Renal cortex interstitium (tissue), 15 donors: ENCODE measurements at places on chromosomes 1 and 21.

- DNase-seq, result no peak
Observed at GRCh38 chr1:31227891-31228568, 11.7 kb downstream of the NKAIN1 start.

DNA sequence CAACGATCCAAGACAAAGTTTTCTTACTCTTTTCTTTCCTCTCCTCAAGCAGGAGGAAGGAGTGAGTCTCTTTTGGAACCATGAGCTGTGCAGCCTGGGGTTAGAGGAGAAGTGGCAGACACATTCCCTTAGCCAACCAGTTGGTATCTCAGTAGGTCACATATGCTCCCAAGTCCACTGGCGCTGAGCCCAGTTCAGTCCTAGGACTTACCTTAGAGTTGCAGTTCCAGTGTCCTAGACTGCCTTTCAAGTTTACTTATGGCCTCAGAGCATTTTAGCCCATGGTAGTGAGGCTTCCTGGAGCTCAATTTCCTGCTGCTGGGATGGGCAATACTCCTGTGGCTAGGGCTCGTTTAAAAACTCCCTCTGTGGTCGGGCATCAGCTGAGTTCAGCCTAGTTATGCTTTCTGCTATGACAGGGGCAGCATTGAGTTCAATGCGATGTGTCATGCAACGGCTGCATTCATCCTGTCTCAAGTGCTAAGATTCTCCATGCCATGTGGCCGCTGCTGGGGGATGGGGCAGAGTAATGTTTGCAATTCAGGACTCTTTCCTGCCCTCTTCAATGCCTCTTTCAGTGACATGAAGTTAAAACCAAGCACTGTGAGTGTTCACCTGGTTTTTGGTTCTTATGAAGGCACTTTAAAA lies 103.8 kb downstream of the LRRC7 start:
- DNase-seq, result no peak

DNA sequence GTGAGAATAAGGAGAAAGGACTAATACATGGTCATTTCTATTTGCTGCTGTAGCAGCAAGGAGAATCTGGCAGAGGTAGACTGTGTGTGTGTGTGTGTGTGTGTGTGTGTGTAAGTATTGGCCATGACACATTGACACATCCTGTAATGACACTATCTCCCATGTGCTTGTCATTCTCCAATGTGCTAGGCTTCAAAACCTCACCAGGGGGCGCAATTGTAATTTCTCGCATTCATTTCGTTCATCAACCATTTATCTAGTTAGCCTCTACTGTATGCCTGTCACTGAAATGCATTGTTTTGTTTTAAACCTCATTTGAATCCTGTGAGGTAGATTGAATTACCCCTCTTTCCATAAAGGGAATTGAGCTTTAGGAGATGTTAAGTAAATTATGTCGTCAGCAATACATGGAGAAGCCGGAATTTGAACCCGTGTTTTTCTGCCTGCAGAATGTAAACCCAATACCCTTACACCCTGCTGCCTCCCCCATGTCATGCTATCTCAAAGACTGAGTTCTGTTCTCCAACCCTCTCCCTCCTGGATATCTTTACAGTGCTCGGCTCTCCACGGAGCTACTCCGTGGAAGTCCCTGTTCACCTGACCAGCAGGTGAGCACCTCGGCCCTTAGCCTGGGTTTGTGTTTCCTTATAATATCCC lies 100.8 kb downstream of the UCK2 start:
- DNase-seq, result no peak

GRCh38 chr1:215330426-215330825 lies 236.7 kb upstream of the KCTD3 start:
- no peak for DNase-seq

- DNase-seq, result no peak
Observed at GRCh38 chr1:176384841-176385240, 78.1 kb upstream of the PAPPA2 start.

DNA sequence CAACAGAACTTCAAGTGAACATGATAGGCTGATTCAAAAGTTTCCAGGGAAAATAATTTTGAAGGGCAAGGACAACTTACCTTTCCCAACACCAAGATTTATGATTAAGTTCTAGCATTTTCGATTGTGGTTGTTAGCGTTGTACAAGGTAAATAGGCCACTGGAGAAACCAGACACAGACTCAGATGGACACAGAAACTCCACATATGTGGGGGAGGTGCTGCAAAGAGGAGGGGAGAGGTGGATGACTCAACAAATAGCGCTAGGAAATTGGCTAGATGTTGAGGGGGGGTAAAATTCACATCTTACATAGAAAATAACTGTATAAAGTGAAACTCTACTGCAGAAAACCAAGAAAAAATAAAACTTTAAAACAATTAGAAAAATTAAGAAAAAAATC lies 564.4 kb downstream of the MATN1 start:
- no peak for DNase-seq

GRCh38 chr1:19765623-19766022 lies 34.1 kb downstream of the TMCO4 start:
- DNase-seq, result no peak

GRCh38 chr21:42850866-42851391 lies 28.4 kb downstream of the WDR4 start:
- DNase-seq, result no peak

DNA sequence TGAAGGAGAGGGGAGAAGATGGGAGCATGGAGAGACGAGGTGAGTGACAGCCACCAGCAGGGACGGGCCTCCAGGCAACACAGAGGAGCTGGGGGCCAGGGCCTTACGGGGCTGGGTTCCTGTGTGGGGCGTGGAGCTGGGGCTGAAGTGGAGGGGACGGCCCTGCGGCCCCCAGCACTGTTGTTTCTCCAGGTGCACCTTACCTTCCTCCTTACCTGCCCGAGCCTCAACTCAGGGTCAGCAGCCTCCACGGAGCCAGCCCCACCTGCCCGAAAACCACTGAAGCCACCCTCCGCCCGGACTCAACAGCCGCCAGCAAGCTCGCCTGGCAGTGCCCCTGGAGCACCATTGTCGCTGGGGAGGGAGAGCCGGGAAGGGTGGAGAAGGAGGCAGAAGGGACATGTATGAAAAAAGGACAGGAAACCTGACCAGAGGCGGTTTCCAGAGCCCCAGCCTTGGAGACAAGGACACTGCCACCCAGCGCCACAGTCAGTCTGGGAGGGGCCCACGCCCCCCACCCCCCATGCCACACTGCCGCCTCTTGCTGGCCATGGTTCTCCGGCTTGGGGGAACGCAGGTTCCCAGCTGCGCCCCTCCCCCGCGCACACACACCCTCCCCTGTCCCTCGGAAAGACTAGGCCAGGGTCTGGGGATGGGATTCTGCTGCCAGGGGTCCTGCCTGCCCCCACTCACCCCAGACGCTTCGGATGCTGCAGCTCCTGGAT lies 10.6 kb downstream of the PLA2G2F start:
- no peak for DNase-seq

DNA sequence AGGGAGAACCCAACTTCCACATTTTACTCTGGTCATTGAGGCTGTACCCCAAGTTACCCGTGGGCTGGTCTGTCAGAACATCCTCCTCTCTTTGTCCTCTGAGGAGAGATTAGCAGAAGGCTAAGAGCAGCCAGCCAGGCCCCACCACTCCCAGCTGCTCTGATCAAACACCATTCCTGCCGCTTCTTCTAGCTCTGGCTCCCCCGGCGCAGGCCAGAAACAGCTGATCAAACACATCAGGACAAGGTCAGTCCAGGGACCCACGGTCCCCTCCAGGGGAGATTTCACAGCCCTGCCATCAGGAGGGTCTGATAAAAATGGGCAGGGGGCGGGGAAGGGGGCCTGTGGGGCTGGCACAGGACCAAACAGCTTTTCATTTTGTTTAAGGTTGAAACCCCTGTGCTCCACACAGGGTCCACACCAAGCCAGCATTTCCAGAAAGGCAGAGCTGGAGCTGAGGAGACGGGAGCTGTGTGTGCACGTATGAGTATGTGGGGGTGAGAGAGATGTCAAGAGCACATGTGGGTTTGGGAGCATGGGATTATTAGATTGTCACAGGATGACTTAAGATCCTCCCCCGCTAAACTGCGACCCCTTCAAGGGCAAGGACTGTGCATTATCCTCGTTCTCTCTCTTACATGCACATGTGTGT lies 29.9 kb upstream of the EPHA8 start:
- no peak for DNase-seq

DNA sequence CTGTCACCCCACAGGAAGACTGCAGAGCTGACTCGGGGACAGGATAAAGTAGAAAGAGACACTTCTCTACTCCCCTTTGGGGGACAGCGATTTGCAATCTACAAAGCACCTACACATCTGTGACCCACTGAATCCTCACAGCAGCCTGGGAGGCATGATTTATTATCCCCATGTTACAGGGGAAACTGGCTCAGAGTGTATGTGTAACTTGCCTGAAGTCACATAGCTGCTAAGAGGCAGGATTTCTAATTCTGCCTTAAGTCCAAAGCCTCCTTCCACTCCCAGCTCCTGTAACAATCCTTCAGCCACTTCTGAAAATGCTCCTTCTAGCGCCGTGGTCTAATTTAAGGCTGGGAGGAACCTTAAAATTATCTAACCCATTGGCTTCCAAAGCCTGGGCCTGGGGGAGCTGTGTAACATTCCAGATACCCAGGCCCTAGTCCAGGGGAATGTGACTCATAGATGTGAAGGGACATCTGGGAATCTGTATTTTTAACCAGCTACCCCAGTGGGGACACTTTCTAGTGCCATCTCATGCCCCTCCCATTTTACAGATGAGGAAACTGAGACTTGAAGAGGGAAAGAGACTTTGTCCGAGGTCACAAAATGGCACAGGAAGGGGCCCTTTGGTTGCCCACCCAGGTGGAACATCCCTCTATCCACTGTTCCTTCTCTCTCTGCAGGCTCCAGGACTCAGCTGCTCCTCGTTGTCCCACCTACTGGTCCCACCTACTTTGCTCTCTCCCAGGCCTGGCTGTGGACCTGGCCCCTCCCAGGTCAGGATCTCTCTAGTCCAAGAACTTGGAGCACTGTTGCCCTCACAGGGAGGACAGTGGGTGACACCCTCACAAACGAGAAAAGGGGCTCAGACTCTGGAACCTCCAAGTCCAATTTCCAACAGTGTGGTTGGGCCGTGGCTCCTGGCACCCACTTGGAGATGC lies 48.9 kb downstream of the AHDC1 start:
- DNase-seq, result no peak

GRCh38 chr1:230299191-230300006 lies 126.7 kb downstream of the PGBD5 start:
- DNase-seq, result no peak

GRCh38 chr1:29312469-29313461 lies 76.4 kb downstream of the PTPRU start:
- no peak for DNase-seq

- DNase-seq, result no peak
Observed at GRCh38 chr1:214476229-214476985, 75.0 kb downstream of the PTPN14 start.

- no peak for DNase-seq
Observed at GRCh38 chr1:19610282-19610981, 33.7 kb upstream of the NBL1 start.

DNA sequence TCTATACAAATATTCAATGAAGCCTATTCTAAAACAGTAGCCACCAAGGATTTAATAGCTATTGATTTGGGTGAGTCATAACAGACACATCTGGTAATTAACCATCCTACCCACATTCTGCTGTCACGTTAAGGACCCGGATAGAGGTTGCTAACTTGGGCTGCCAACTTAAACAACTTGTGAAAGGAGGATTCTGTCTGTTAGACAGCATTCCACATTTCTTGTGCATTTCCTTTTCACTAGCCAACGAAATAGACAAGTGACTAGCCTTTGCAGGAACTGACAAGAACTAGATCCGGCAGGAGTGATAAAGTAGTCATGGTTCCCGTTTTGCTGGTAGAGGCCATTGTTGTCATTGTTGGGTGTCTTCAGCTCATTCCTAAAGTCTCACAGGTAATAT lies 9.5 kb downstream of the DSCAM start:
- DNase-seq, result no peak

- no peak for DNase-seq
Observed at GRCh38 chr1:41447995-41448770, 36.3 kb downstream of the EDN2 start.

DNA sequence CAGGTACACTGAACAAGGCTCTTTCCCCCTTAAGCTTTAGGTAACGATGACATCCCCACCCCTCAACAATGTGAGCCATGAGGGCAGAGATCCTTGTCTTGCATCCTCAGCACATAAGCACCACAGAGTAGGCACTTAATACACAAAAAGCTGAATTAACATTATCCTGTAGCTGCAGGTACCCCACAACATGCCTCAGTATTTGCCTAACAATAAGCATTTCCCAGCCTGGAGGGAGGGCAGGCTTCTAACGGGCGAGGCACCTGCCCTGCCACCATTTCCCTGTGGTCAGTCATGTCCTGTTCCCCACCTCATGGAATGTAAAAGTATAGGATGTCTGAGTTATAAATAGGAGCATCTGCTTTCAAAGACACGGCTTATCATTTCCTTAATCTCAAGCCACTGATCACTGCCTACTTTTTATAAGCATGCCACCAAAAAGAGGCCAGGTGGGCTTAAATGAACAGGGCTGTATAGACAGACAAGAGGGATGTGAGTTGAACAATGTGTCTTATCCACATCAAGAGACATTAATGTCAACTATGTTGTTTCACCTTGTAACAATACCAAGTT lies 3.4 kb downstream of the CAPZB start:
- DNase-seq, result no peak

- DNase-seq, result peak; percentile 70
Observed at GRCh38 chr1:185960422-185961321, 226.5 kb downstream of the HMCN1 start.

GRCh38 chr1:236201786-236202185 lies 59.4 kb downstream of the GPR137B start:
- DNase-seq, result no peak

GRCh38 chr1:214362188-214362882 lies 81.4 kb downstream of the SMYD2 start:
- no peak for DNase-seq

DNA sequence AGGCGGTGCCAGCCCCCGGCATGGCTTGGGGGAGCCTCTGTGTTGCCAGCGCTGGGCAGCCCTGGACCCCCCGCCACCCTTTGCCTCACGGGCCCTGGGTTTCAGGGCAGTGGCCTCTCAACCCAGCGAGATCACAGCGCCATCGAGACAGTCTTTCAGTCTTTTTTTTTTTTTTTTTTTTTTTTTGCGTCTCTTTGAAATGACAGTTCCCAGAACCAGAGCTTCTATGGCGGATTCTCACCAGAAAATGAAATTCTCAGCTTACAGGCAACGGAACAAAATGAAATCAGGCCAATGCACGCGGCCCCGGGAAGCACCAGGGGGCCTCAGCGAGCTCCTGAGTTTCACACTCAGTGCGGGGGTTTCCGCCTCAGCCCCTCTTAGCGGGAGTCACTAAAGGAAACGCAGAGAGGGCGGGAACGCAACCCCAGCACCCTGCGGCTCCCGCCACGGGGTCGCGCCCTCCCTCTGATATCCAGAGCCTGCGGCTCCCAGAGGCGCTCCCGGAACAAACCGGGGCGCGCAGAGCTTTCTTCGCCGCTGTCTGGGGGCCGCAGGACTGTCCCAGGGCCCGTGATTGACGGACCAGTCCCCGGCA lies 8.0 kb upstream of the COL6A1 start:
- DNase-seq, result no peak

GRCh38 chr1:84643183-84643582 lies 47.1 kb downstream of the SSX2IP start:
- DNase-seq, result no peak

GRCh38 chr1:189596197-189596596 lies 881.5 kb downstream of the BRINP3 start:
- DNase-seq, result no peak

- no peak for DNase-seq
Observed at GRCh38 chr1:35555601-35556477, 1.4 kb downstream of the KIAA0319L start.
